Glutamatergic neuron (in vitro differentiated cells): ENCODE measurements at places on chromosomes 1 and 21. TPM values are rescaled to one million over a fixed set of nuclear protein-coding genes. Genes with fewer than 3 reads are reported as not detected.

DNA sequence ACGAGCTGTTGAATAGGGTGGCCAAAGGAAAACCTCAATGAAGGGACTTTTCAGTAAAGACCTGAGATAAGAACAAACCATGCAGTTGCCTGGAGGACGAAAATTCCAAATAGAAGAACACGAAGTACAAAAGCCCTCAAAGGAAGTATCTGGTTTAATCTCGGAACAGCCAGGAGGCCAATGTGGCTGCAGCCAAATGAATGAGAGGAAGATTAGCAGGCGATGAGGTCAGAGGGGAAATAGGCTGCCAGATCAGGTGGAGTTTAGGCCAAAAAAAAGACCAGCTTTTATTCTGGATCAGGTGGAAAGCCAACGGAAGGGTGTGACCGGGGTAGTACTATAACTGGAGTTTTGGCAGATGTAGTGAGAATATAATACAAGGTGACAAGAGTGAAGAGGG is 43.7 kb downstream of the SRSF11 start:
- no peaks in the 10 kb centered on the region for H3K36me3 ChIP-seq
- H3K4me1 ChIP-seq, result no peaks in the 10 kb centered on the region
- no peak overlapping the region for H3K4me3 ChIP-seq
- no peaks in the 10 kb centered on the region for H3K27me3 ChIP-seq

DNA sequence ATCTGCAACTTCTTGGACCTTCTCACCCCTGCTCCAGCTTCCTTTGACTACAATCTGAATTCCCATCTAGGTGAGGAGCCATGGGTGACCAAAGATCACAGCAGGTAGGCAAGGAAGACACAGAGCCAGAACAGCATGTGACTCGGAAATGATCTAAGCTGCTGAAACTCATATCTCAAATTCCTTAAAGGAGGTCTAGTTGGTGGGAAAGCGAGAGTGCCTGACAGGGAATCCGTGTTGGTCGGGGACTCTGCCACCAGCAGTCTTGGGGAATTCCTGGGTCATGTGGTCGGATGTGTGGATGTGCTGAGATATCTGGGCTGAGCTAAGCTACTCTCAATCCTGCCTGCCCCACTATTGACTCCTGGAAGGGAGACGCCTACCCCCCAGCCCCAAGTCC is 3.2 kb upstream of the NUAK2 start:
- H3K27me3 ChIP-seq, result peaks cover 10% of the 10 kb centered on the region
- H3K4me3 ChIP-seq, result no peak overlapping the region
- no peak overlapping the region for H3K27ac ChIP-seq
- H3K4me1 ChIP-seq, result peaks cover 16% of the 10 kb centered on the region
- no peak for DNase-seq

GRCh38 chr1:235887676-235888075 is 21.0 kb upstream of the LYST start:
- peaks cover 2% of the 10 kb centered on the region for H3K27me3 ChIP-seq
- no peak overlapping the region for H3K27ac ChIP-seq
- no peak for DNase-seq
- H3K4me1 ChIP-seq, result no peaks in the 10 kb centered on the region
- H3K36me3 ChIP-seq, result no peaks in the 10 kb centered on the region
- no peak overlapping the region for H3K4me3 ChIP-seq

The OR2T35 gene
- total RNA-seq, result not detected

DNA sequence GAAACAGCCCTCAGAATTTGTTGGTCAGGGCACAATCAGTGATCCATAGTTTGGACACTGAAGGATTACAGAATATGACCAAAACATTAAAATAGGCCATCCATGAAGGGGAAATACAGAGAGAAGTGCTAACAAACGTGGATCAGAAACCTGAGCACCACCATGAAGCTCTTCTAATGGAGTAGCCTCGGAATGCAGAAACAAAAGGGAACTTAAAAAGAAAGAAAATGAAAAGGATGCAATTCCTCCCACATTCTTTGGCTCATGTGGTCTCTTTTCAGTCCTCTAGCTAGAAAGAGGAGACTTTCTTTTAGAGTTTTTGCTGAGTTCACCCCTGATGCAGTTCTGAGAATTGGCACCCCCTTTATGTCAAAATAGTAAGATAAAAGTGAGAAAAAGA is 989.8 kb upstream of the B3GALT2 start:
- no peaks in the 10 kb centered on the region for H3K27me3 ChIP-seq
- no peaks in the 10 kb centered on the region for H3K36me3 ChIP-seq
- no peaks in the 10 kb centered on the region for H3K4me1 ChIP-seq
- no peak overlapping the region for H3K4me3 ChIP-seq

DNA sequence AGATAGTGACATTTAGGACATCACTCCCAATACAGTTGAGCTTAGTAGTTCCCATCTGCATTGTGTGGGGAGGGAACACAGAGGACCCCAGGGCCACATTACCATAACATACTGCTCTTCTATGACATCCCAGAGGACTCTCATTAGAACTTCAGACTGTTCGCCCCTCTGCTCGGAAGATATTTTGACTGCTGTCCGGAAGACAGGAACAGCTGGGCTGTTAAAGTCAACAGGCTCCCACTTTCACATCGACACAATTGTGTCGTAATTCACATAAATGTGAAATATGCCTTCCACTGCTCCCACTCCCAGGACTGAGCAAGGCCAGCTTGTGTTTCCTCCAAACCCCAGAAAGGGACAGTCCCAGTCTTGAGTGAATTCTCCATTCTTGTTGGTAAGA is 158.4 kb downstream of the SEC16B start:
- H3K27me3 ChIP-seq, result no peaks in the 10 kb centered on the region
- H3K36me3 ChIP-seq, result peaks cover 12% of the 10 kb centered on the region
- no peak overlapping the region for H3K4me3 ChIP-seq
- DNase-seq, result no peak
- peaks cover 2% of the 10 kb centered on the region for H3K4me1 ChIP-seq

DNA sequence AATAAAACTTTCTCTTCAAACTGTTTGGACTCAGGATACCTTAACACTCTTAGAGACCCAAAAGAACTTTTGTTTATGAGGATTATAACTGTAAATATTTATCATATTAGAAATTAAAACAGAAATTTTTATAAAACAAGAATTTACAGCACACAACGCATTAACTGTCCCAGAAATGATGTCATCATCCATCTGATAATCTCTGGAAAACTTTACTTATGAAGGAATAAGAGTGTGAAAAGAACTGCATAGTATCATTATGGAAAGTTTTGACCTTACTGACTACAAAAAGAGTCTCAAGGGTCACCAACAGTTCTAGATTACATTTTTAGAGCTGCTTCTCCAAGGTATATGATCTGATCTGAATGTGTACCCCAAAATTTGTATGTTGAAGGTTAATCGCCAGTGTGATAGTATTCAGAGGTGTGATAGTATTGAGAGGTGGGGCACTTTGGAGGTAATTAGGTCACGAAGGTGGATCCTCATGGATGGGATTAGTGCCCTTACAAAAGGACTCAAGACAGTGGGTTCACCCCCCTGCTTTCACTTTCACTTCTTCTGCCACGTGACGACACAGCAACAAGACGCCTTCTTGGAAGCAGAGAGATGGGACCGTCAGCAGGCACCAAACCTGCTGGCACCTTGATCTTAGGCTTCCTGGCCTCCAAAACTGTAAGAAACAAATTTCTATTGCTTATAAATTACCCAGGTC is 95.7 kb upstream of the NR5A2 start:
- peaks cover 1% of the 10 kb centered on the region for H3K27me3 ChIP-seq
- no peaks in the 10 kb centered on the region for H3K36me3 ChIP-seq
- no peak for DNase-seq
- no peak overlapping the region for H3K27ac ChIP-seq

The LCA5L gene
- not detected for total RNA-seq
